Activated naive CD8-positive, alpha-beta T cell treated with anti-CD3 and anti-CD28 coated beads for 36 hours (primary cell): ENCODE measurements at places on chromosomes 11 and 22.

- DNase-seq = no peak
Measured at GRCh38 chr22:23278883-23279675, 98.8 kb downstream of the BCR start.

DNA sequence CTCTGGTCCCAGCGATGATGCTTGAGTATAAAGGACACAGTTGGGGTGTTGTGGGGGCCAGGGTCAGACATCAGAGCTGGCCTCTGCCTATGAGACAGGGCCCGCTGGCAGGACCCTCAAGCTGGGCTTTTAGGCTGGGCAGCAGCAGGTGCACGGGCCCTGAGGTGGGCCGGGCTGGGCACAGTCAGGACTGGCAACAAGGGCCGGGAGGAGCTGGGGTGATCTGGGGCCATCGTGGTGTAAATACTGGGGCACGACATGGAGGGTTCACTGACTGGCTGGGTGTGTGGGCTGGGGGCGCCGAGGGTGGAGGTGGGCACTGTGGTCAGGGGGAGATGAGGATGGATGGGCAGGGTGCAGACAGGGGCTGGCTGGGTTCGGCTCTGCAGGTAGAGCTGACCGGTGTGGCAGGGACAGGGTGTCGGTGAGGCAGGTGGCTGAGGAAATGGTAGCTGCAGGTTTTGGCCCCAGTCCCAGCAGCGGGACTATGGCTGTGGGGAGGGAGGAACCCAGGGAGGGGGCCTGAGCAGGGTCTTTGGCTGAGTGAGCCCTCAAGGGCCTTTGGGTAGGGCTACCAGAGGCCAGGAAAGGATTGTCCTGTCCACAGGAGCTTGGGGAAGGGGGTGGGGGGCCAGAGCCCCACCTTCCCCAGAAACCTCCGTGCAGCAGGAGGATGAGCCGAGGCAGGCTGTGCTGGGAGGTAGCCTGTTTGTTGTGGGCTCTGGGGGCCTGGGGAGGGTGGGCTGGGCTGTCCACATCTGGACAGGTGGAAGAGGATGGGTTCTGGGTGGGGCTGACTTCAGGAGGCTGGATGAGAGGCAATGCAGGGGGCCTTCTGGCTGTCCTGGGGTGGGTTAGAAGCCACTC is 81.4 kb downstream of the KCNQ1 start:
- no peak for DNase-seq

DNA sequence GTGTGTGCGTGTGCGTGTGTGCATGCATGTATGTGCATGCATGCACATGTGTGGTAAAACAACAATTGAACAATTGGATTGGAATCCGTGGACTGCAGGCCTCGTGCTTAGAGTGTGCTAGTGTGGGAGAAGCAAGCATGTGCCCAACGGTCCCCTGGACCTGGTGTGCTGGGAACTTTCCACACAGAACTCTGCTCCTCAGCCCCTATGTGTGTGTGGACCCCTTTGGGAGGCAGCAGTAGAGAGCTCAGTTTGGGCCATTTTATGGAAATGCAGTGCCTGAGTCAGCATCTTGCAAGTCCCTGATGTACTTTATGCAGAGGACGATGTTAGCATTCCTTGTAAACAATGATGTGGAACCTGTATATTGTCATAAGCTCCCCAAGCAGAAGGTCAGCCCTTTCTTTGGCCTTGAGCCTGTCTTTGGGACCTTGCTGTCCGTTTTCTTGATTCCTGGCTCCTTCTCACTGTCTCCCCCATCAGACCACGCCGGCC is 167.3 kb downstream of the TBC1D22A start:
- no peak for DNase-seq

DNA sequence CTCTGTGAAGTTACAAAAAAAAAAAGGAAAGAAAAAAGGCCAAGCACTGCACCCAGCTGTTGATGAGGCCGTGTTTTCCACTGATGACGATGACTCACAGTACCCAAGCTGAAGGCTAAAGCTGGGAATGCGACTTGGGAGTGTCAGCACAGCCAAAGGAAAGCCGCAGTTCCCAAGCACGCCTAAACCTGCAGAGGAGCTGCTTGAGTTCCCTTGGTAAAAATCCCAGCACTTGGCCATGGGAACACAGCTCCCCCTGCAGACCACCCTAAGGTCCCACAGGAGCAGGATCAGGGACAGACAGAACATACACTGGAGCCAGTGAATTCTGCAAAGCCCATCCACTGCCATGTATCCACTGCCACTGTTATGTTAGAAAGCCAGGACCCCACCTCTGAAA is 39.9 kb downstream of the SERGEF start:
- no peak for DNase-seq

GRCh38 chr11:120554766-120555432 is 43.4 kb downstream of the GRIK4 start:
- DNase-seq = no peak

DNA sequence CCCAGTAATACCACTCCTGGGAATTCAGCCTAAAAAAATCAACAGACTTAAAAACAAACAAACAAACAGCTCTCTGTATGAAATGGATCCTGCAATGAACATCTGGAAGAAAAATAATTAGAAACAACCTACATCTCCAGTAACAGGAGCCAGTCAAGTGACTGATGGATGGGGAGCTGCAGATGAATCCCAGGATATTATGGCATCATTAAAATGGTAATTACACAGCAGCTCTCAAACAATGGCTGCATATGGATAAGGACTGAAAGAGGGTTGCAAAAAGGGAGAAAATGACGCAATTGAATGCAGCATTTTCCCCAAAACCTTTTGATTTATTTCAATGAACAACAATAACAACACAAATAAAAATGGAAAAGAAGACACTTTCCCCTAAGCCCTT is 4.1 kb downstream of the NPTXR start:
- no peak for DNase-seq

- DNase-seq = no peak
Measured at GRCh38 chr11:122093731-122094275, 22.2 kb downstream of the BLID start.

DNA sequence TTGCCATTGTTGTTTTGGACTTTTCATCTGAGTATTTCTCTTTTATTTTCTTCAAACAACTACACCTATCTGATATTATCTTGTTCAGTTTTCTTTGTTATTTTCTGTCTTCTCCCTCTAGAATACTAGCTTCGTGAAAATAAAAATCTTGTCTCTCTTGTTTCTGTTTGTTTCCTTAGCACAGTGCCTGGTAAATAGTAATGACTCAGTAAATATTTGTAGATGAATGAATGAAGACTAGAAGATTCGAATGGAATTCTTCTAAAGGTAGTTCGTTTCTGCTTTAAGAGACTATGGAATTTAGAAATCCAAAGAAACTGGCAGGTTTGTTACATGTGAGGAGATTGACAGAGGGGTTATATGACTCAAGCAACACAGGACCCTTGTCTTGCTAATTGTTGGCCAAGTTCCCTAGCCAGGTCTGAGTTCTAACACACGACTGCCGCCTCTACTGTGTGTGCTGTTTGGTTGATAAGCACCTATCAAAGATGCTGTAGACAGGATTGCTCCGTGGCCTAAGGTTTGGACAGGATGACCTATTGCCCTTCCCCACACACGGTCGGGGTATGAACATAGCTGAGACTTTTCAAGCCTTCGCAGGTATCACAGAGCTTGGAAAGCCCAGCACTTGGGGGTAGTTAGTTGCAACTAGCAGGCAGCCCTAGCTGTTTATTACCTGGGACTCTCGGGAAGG is 831 bp upstream of the TMEM135 start:
- DNase-seq = no peak
